ENCODE measurements at places on chromosomes 16 and 17. TPM values are rescaled to one million over a fixed set of nuclear protein-coding genes. Genes with fewer than 3 reads are reported as not detected.
A peak's percentile ranks its signal among the peaks of the same experiment; 100 is the strongest.

DNA sequence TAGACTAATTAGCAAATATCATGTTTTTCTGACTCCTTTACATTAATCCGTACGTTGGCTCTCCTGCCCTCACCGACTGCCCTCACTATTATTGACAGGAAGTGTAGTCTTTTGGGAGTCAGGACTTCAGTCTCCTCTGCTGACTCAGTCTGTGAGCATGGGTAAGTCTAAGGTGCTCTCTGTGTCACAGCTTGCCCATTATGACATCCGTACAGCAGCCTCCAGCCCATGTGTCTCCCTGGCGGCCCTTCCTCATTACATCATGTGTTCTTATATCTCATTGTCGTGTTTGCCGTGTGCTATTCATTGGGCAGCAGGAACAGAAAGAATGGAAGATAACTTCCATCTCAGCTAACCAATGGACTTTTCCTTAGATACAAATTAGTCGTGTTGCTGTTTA is 77.5 kb downstream of the MRTFB start:
- no peak overlapping the region for H3K27ac ChIP-seq
- no peaks in the 10 kb centered on the region for H3K4me1 ChIP-seq
- DNase-seq: no peak
- no peaks in the 10 kb centered on the region for H3K27me3 ChIP-seq
- no peaks in the 10 kb centered on the region for H3K36me3 ChIP-seq

GRCh38 chr17:31494259-31495021 is 103.0 kb downstream of the RAB11FIP4 start:
- H3K36me3 ChIP-seq: no peaks in the 10 kb centered on the region
- no peak overlapping the region for H3K4me3 ChIP-seq
- DNase-seq: no peak
- peaks cover 28% of the 10 kb centered on the region for H3K27me3 ChIP-seq

DNA sequence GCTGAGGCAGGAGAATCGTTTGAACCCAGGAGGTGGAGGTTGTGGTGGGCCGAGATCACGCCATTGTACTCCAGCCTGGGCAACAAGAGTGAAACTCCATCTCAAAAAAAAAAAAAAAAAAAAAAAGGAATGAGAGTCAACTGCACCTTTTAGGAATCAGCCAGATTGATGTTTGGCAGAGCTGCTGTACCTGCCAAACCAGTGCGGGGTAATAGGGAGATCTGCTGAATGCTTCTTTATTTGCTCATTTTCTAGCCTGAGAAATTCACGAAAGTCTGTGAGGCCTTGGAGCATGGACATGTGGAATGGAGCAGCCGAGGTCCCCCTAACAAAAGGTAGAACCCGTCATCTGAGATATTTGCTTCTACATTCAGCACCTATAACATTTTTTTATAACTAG is 18.4 kb downstream of the OGFOD1 start:
- no peak overlapping the region for H3K27ac ChIP-seq
- H3K27me3 ChIP-seq: no peaks in the 10 kb centered on the region
- DNase-seq: no peak
- H3K4me1 ChIP-seq: no peaks in the 10 kb centered on the region

DNA sequence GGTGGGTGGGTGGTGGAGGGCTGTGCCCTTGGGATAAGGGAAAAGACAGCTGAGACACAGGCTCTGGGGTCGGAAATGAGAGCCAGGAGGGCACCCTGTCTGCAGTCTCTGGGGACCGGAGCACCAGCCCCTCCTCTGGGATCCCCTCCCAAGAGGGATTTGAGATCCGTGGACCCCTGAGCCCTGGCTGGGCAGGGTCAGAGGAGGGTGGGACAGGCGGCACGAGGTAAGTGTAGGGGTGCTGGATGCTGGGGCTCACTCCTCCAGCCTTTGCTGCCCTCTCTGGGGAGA is 425 bp downstream of the SGSH start:
- peak overlapping the region; percentile 88 for H3K27ac ChIP-seq
- H3K4me1 ChIP-seq: peaks cover 9% of the 10 kb centered on the region
- peak overlapping the region; percentile 74 for H3K4me3 ChIP-seq
- DNase-seq: no peak

DNA sequence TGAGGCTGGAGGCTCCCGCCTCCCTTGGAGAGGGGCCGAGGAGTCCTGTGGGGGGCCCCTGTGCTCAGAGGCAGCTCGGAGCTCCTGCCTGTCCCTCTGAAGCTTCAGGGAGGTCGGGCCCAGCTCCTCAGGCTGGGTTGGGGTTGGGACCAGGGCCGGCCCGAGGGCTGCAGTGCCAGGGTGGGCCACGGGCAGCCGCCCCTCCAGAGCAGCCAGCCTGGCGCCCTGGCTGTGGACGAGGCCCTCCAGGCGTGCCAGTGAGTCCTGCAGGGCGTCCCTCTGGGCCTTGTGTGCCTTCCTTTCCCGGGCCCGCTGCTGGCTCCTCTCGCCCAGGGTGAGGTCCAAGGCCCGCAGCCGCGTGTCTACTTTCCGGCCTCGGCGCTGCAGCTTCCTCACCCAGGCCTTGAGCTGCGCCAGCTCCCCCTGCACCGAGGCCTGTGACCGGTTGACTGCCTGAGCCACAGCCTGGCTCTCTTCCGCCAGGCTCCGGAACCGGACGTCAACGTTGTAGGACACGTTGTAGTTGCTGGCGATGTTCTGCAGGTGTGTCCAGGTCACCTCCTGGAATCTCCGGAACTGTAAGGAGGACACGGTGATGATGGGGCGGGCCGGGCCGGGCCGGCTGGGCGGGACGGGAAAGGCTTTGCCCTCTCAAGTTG is 1.2 kb downstream of the PTX4 start:
- no peaks in the 10 kb centered on the region for H3K36me3 ChIP-seq
- H3K27ac ChIP-seq: no peak overlapping the region
- H3K4me3 ChIP-seq: no peak overlapping the region
- DNase-seq: no peak

DNA sequence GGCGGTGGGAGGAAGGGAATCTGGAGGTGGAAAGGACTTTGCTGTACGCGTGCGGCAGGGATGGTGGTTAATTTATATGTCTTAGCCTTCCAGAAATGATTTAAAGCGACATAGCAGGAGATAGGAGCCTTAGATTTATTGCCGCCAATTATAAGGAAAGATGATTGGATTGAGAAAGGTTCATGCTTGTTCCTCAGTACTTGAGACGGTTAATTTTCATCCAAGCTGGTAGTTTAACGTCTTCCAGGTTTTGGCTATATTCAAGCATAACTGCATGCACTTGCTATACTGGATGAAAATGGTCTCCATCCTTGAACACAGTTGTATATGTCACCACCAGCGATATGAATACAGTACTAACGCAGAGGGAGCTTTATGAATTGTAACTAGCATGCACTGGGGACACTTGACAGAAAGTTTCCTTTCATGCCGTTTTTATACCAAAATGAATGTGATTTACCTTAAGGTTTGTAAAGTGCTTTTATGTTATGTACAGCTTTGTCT is 610 bp upstream of the PEX12 start:
- peak overlapping the region; percentile 89 for H3K27ac ChIP-seq
- H3K4me1 ChIP-seq: peaks cover 12% of the 10 kb centered on the region
- H3K4me3 ChIP-seq: peak overlapping the region; percentile 92
- no peak for DNase-seq
- no peaks in the 10 kb centered on the region for H3K27me3 ChIP-seq

DNA sequence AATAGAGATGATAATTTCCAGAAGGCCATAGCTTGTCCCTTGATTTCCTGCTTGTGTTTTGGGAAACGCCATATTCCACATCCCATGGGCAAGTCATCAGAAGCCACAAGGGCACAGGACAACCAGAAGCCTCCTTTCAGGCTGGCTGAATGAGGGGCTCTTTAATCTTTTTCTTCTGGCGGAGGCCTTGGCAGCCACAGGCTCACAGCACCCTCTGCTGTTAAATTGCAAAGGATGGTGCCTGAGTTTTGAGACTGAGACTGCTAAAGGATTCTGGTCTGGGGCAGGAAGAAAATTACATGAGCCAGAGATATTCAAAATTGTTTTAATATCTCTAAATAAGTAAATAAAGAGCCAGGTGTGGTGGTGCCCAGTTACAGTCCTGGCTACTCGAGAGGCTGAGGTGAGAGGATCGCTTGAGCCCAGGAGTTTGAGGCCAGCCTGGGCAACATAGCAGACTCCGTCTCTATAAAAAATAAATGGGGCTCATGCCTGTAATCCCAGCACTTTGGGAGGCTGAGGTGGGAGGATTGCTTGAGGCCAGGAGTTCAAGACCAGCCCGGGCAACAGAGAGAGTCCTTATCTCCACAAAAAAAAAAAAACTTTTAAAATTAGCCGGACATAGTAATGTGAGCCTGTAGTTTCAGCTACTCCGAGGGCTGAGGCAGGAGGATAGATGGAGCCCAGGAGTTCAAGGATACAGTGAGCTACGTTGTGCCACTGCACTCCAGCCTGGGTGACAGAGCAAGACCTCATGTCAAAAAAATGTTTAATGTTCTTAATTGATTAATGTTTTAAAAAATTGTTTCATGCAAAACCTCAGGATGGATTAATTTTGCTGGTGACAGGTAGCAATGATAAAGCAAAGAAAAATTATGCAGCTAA is 26.3 kb downstream of the AARSD1 start:
- no peak overlapping the region for H3K4me3 ChIP-seq
- H3K4me1 ChIP-seq: no peaks in the 10 kb centered on the region
- H3K27ac ChIP-seq: no peak overlapping the region
- H3K27me3 ChIP-seq: no peaks in the 10 kb centered on the region

KCNJ18 gene
- not detected for polyA plus RNA-seq

DNA sequence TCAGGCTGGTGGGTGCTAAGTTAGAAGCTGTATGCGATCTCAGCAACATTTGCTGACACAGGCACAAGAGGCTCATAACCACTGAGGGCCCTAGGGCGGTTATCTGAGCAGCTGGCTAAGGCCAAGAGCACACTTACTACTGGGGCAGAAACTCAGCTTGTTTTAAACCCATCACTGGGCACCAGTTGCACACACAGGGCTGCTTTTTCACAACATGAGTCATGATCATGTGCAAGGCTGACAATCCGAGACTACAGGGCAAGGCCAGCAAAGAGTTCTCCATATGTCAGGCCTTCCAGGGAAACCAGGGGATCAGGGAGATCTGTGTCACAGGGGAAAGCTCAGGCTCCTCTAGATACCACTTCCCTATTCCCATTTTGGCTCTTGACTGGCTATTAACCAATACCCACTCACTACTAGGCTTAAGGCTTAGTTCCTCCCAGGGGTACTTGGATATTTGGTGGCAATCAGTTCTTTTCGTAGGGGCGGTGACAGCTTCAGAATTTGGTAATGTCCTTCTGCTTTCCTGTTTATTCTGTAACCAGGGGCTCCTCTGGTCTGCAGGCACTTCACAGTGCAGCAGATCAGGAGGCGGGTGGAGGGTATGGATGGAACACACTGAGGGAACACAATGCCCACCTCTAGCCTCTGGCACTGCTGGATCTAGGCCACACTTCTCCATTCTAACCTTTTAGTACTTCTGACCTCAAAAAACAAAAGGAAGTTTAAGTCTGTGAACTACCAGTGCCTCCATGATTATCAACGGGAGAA is 44.9 kb upstream of the ERN1 start:
- DNase-seq: peak; percentile 79
- no peaks in the 10 kb centered on the region for H3K36me3 ChIP-seq
- peaks cover 6% of the 10 kb centered on the region for H3K4me1 ChIP-seq
- H3K4me3 ChIP-seq: no peak overlapping the region
- no peaks in the 10 kb centered on the region for H3K27me3 ChIP-seq

PLA2G10 gene
- polyA plus RNA-seq: not detected

DNA sequence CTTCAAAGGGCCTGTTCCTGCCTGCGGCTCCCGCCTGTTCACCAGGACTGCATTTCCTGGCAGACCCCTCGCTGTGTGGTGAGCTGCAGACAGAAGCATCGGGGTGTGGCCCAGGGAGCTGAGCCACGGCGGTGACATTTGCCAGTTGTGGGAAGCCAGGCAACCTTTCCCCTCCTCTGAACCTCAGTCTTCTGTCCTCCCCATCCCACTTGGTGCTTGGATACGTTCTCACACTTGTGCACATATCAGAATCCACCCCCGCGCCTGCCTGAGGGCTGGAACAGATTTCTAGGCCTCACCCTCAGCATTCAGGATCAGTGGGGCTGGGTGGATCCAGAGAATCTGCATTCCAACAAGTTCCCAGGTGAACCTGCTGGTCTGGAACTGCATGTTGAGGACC is 63.5 kb downstream of the CRISPLD2 start:
- peak; percentile 67 for DNase-seq
- peaks cover 1% of the 10 kb centered on the region for H3K36me3 ChIP-seq
- no peak overlapping the region for H3K27ac ChIP-seq
- H3K27me3 ChIP-seq: no peaks in the 10 kb centered on the region
- H3K4me3 ChIP-seq: no peak overlapping the region
- H3K4me1 ChIP-seq: peaks cover 2% of the 10 kb centered on the region

KRTAP4-9 gene
- not detected for polyA plus RNA-seq

DNA sequence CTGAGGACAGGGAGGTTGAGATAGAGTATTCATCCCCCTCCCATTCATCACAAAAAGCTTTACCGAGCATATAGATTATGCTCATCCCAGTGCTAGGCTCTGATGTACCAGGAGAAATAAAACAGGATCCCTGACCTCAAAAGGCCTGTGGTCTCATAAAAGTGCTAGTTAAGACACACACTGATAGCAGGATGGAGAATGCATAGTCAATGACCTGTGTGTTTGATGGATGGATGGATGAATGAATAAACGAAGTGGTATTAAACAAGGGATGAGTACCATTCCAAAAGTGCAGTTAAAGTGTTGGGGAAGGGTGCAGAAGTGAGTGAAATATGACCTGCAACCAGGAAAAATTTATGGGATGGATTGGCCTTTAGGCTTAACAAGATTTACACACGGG is 133.9 kb upstream of the NUDT7 start:
- H3K27me3 ChIP-seq: no peaks in the 10 kb centered on the region
- no peaks in the 10 kb centered on the region for H3K4me1 ChIP-seq
- no peak overlapping the region for H3K4me3 ChIP-seq
- DNase-seq: no peak
- H3K27ac ChIP-seq: no peak overlapping the region
- no peaks in the 10 kb centered on the region for H3K36me3 ChIP-seq

DNA sequence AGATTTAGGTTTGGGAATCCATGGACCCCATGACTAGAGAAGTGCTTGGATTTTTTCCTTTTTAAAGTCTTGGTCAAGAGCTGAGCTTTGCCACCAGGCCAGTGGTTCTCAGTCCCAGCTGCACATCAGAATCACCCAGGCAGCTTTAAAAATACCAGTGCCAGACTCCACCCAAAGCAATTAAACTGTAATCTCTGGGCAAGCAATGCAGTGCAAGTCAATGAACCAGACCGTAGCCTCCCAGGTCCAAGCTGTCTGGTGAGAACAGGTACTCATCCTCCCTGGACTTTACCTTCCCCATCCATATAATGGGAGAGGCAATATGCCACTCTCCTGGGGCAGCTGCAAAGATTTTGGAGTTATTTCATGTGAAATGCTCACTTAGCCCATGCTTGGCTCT is 223.1 kb upstream of the CDH5 start:
- H3K27ac ChIP-seq: no peak overlapping the region
- DNase-seq: no peak
- no peak overlapping the region for H3K4me3 ChIP-seq
- H3K4me1 ChIP-seq: no peaks in the 10 kb centered on the region

DNA sequence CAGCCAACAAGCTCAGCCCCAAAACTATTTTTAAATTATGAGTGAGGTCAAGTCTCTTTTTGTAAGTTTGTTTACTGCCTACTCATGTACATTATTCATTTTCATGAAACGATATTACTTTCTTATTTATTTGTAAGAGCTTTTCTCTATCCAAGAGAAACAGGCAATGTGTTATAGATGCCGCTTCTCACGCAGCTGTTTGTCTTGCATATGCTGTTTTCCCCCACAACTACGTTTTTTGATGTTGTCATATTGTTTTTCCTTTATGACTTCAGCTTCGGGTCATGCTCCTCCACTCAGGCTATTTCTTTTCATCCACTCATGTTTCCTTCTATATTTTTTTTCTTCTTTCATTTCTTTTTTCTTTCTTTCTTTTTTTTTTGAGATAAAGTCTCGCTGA is 20.0 kb downstream of the ITGAE start:
- H3K4me3 ChIP-seq: no peak overlapping the region
- no peak overlapping the region for H3K27ac ChIP-seq
- no peaks in the 10 kb centered on the region for H3K4me1 ChIP-seq
- H3K27me3 ChIP-seq: no peaks in the 10 kb centered on the region
- no peaks in the 10 kb centered on the region for H3K36me3 ChIP-seq

SRCAP gene
- 3.5 TPM for polyA plus RNA-seq

Data from fibroblast of lung (primary cell).